ENCODE measurements at places on chromosomes 5 and 9.

DNA sequence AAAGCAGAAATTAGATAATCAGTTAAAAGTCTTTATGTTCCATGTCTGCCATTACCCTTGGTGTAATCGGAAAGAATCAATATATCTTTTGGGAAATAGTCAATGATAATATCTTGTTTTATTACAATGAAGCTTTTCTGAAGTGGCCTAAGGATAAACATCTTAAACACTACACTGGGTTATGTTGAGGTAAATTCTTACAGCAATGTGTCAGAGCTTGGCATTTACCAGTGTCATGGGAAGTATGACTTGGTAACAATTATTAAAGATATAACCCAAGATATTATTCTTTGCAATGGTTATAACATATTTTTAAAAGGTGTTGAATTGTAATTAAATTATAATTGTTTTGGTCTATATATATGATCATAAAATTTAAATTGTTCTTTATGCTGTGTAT, 84.7 kb downstream of the CFAP95 start:
- DNase-seq: no peak

- no peak for DNase-seq
Observed at GRCh38 chr9:132046456-132046855, 33.2 kb downstream of the MED27 start.

GRCh38 chr5:158320178-158320674, 461.3 kb upstream of the CLINT1 start:
- DNase-seq: no peak

GRCh38 chr9:98249771-98250170, 5.7 kb downstream of the TBC1D2 start:
- DNase-seq: no peak

DNA sequence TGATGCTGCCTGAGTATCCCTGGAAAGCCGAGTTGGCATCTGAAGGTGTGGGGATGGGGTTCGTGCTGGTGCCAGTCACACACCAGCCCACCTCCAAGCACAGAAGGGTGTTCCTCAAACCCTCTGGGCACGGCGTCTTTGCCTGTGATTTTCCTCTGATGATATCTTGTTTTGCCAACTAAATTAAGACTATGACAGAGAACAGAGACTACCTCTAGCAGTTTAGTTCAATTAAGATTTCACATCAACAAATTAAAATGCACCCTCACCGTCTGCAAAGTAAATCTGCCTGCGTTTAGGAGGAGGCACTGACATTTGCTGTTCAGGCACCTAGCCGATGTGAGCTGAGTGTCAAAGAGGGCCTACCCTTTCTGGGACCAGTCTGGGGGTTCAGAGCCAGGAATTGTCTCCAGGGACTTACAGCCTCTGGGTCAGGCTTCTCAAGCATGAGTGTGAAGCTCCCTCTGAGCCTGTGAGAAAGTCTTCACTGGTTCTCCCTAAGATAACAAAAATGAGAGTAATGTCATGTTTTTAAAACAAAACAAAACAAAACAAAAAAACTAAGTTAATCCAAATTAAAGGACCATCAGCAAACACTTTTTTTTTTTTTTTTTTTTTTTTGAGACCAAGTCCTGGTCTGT, 55.4 kb upstream of the CTNNA1 start:
- no peak for DNase-seq

- no peak for DNase-seq
Observed at GRCh38 chr9:115422932-115423440, 305.0 kb upstream of the TNC start.

- DNase-seq: no peak
Observed at GRCh38 chr9:21252721-21253547, 13.1 kb upstream of the IFNA14 start.

DNA sequence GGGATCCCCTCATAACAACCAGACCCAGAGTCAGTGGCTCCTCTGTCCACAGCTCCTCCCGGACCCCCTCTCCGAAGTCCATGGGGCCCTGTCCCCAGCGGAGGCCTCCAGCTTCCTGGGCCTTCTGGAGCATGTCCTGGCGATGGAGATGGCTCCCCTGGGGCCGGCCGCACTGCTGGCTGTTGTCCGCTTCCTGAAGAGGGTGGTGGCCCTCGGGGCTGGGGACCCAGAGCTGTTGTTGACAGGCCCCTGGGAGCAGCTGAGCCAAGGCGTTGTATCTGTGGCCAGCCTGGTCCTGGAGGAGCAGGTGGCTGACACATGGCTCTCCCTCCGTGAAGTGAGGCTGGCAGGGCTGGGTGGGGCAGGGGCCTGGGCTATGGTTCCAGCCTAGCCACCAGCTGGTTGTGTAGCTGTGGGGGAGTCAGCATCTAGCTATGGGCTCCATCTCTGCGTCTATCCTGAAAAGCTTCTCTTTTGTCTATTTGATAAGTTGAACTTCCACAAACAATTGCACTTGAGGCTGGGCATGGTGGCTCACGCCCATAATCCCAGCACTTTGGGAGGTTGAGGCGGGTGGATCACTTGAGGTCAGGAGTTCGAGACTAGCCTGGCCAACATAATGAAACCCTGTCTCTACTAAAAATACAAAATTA, 4.7 kb downstream of the ADGRD2 start:
- DNase-seq: no peak

DNA sequence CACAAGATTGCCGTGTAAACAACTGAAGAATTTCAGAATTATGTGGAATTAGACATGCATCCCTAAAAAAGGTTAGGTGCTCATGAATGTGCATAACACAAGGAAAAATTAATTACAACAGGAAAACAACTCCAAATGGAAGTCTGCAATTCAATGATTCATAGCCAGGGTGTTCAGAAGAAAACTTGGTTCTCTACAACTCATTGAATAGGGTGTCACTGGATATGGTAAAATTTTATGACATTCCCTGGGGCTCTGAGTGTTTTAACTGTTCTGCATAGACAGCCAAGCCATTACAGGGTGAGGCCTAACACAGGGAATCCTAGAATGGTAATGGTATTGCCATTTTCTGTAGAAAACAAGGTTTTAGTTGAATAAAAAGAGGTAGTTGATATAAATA, 24.4 kb upstream of the ZSWIM6 start:
- no peak for DNase-seq

DNA sequence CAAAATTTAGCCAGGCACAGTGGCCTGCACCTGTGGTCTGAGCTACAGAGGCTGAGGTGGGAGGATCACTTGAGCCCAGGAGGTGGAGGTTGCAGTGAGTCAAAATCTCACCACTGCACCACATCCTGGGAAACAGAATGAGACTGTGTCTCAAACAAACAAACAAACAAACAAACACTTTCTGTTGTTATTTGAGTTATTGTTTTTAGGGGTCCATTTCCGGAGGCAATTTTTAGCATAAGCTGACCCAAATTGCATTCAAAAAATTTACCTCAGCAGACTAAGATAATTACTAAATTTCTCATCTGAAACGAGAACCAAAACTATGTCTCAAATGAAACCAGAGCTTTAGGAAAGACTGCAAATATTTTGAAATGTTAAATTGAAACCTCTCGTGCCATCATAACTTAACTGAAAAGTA, 1485.1 kb downstream of the EFNA5 start:
- DNase-seq: no peak

- no peak for DNase-seq
Observed at GRCh38 chr5:165457859-165458481, 1952.6 kb downstream of the MAT2B start.

Measured in activated naive CD4-positive, alpha-beta T cell treated with anti-CD3 and anti-CD28 coated beads, Interleukin-2, amount 50 U/mL, for 72 hours (primary cell).